ENCODE measurements at places on chromosomes 3 and 15. TPM values are rescaled to one million over a fixed set of nuclear protein-coding genes. Genes with fewer than 3 reads are reported as not detected.

GRCh38 chr15:67820992-67821783 lies 4.1 kb upstream of the SKOR1 start:
- DNase-seq = peak; percentile 91

GRCh38 chr15:36358094-36358493 lies 221.3 kb upstream of the CDIN1 start:
- DNase-seq = no peak

DNA sequence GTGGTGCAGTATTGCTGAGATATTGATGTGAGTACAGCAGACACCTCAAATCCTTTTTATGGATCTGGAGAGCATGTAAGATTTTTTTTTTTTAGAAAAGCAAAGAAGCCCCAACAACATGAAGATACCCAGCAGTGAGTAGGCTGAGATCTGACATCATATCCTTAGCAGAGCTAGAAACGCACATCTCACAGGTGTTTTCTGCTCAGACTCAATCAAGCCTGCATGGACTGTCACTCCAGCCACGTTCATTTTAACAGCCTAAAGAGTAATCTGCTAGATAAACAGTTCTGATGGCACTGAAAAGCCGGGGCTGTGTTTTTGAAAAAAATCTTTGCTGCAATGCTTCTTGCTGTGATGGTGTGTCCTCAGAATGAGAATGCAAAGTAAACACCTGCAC lies 544.2 kb downstream of the FGF12 start:
- DNase-seq = no peak

The CYP1A1 gene
- not detected for polyA plus RNA-seq

The SERPINI2 gene
- 1.1 TPM for polyA plus RNA-seq

GRCh38 chr3:25587526-25587925 lies 77.2 kb downstream of the TOP2B start:
- DNase-seq = no peak

DNA sequence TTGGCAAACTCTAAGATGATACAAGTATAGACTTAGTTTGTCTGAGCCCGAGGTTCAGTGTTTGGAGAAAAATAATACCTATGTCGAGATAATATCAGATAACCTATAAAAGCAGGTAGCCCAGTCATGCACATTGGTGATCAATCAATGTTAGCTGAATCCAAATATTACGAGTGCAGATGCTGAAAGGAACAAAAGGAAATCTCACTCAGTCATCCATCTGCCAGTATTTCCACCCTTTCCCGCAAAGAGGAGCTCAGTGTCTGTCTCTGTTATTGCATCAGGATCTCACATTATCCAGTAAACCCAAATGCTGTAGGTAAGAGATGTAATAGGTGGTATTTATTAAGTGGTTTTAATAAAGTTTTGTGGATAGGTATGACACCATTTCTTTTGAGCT lies 251.2 kb upstream of the CTDSPL start:
- DNase-seq = no peak

DNA sequence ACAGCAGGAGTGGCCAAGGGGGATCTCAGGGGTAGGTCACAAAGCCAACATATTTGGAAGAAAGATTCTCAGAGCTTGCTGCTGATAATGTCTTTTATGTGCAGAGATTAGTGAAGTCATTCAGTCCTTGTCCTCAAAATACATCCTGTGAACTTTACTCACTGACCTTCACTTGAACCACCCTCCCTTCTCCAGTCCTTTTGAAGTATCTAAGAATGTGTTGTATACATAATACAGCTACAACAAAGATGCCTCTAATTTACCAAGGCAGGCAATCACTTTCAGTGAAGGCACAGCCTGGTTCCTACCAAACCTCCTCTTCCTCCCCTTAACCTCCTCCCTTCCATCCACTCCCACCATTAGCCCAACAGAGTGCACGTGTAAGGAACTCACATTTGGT lies 38.3 kb downstream of the ETV5 start:
- DNase-seq = no peak

- DNase-seq = peak; percentile 91
These were observed 238.8 kb downstream of the EDEM1 start for GRCh38 chr3:5426094-5426883.

The KLHL6 gene
- polyA plus RNA-seq = 1.2 TPM

GRCh38 chr15:38438031-38438986 lies 15.6 kb upstream of the FAM98B start:
- no peak for DNase-seq

DNA sequence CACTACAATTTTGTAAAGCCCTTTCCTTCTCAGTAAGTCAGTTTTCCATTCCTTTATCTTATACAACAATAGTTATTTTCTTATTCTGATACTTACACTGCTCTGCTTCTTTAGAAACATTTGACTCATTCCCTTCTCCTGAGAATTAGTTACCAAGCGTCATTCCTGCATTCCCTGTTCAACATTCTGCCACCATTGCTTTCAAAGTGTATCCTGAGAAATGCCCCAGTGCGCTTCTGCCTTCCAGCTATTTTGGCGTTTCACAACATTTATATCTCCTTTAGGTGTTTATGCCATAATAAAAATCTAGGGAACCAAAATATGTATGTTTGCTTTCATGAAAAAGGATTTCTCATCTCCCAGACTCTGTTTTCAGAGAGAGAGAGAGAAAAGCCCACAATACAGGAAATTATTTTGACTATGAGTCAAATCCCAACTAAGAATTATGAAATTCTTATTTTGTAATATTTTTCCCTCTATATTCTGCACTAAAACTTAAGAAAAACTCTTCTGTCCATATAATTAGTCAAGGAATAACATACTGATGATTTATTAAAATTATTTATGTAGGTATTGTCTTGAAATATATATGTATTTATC lies 118.2 kb upstream of the RAP2B start:
- DNase-seq = no peak

DNA sequence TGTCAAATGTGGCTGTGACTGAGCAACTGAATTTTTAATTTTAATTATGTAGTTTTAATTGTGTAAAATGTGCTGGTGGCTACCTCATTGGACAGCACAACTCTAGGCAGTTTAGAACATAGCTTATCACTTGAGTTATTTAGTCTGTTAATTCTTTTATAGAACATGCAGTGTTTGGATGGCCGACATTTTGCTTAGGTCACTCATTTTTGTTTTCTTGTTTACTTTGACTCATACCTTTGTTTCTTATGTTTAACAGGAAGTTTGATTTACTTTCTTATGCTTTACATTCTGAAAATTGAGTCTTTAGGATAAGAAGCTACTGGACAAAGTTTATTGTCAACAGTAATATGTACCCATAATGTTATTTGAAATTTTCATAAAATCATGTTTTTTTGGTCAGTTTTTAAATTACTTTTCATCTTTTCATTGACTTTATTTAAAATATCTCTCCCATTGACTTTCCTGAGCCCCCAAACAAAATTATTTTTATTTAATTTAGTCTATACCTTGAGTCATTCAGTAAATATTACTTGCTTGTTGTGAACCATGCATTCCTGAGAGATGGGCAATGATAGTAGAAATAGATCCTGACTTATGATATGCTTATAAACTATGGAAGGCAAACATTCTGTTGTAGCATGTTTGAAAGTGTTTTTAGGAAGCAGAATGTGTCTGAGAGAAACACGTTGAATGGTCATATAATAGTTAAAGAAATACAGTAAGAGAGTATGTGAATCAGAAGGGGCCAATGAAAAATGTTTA lies 60.6 kb downstream of the TCF12 start:
- DNase-seq = no peak

GRCh38 chr3:46090161-46090591 lies 62.9 kb upstream of the XCR1 start:
- no peak for DNase-seq

GRCh38 chr15:79562403-79562815 lies 130.3 kb downstream of the MINAR1 start:
- DNase-seq = no peak

DNA sequence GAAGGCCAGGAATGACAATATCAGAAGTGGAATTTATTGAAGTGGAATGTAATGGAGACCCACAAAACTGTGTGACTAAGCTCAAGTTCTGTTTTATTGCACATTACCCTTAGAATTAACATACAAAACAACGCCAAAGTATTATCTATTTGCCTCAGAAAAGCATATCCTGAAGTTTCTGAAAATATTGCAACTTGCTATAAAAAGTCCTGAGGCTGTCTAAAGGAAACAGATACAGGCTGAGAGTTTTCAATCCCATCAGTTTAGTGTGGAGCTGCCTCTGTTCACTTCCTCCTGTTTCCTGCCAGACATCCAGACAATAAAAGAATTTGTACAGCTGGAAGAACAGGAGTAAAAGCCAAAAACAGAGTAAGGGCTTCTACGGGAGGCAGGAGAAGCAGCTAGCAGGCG lies 108.8 kb downstream of the FBN1 start:
- peak; percentile 72 for DNase-seq

DNA sequence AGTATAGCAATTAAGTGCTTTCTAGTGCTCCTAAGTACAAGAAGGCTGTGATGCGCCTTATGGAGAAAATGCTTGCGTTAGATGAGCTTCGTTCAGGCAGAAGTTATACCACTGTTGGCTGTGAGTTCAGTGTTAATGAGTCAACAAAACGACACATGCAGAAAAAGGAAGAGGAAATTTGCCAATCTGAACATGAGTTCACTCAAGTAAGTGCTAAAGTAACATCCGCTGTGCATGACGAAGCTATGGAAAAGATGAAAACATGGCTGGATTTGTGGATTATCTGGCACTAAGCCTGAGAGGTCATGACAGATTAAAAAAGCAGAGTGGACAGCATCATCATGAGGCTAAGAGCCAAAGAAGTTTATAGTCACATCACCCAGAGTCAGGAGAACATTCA lies 36.9 kb downstream of the SH3BP5 start:
- no peak for DNase-seq

The UBA3 gene
- 33.5 TPM for polyA plus RNA-seq

The MKRN3 gene
- not detected for polyA plus RNA-seq

DNA sequence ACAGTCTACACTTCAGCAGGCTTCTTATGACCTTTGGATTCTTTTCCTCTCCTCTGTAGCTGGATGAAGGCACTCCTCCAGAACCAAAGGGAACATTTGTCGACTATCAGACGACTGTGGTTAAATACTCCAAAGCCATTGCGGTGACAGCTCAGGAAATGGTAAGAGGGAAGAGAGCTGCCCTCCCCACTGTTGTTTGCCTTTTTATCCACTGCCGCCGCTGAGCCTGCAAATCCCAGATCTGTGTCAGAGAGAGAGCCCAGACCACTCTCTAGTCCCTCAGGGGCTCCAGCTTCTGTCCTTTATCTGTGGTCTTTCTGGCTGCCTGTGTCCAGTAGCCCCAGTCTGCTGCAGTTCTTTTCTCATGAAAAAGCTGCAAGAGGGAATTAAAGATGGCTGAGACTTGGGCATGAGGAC lies 261.5 kb upstream of the TPM1 start:
- DNase-seq = no peak

DNA sequence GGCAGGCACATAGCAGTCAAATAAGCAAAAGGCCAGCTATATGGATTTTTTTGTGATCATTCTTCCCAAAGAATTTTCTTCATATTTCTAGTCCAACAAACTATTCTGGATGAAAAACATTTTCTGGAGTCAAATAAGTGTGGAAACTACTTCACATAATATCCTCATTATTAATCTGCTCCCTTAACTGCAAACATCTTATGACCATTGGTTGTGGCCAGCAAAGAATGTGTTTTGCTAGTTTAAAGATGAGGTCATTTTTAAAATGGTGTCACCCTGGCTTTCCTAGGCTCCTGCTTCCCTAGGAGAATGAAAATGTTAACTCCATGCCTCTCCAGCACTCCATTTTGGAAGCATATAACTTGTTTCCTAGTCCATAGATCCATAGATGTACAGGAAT lies 118.8 kb downstream of the SST start:
- DNase-seq = no peak

The DAZL gene
- 0.62 TPM for polyA plus RNA-seq

The GOLGA6L9 gene
- 10.0 TPM for polyA plus RNA-seq

The SAMD7 gene
- polyA plus RNA-seq = not detected

DNA sequence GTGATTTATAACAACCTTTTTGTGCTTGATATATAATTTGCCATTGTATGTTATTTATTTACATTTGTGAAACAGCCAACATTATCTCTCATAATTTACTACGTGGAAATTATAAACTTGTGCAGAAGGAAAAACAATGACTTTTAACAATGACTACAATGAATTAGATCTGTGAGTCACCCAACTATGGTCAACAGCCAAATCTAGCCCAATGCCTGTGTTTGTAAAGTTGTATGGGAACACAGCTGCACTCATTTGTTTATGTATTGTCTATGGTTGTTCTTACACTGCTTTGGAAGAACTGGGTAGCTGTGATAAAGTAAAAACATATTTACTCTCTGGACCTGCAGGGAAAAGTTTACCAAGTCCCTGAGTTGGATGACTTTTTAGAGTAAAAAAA lies 110.4 kb downstream of the OTOL1 start:
- no peak for DNase-seq

DNA sequence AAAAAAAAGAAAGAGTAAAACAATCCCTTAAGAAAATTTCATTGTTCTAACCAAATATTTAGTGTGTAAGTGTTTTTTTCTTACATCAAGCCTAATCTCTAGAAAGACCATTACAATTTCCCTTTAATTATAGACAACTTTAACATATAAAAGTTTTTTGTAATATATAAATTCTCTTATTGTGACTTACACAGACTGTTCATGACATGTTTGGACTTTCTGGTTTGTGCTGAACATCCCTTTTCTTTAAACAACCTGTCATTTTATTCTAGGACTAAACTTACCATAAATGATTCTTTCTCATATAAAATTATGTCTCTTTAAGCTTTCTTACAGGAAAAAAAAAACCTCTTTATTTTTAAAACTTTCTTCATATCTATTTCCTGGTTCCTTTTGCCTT lies 13.0 kb upstream of the BTLA start:
- DNase-seq = no peak

DNA sequence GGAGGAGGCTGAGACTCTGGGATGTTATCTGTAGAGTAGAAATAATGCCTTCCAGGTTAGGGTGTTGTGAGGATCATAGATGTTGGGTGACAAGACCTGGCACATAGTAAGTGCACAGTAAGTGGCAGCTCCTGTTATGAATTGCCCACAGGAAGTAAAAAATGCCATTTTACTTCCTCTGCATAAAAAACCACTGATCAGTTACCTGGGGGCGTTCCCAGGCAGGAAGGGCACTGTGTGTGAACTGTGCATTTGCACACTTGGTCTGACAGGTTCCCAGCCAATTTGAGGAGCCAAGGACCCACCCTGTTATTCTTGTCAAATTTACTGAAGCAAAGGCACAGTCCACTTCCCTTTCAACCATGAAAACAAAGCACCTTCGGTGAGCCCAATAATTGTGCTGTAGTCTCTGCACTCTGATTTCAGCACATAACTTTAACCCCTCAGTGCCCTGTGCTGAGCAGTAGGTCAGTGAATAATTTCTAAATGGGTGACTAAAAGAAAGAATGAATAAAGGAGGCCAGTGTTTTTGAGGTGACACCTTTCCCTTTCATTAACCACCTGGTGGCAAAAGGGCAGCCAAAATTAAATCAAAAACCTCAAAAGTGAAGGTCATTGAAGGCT lies 85.8 kb upstream of the ARHGEF3 start:
- no peak for DNase-seq

The NR1I2 gene
- 0.08 TPM for polyA plus RNA-seq

The CCDC54 gene
- not detected for polyA plus RNA-seq

GRCh38 chr3:126932188-126932931 lies 50.6 kb upstream of the PLXNA1 start:
- DNase-seq = no peak

Data from stomach (tissue), 19 donors.